GM03348 (cell line): ENCODE measurements at places on chromosomes 16 and 17.

GRCh38 chr17:59607061-59607460 lies 12.6 kb upstream of the CLTC start:
- DNase-seq: no peak

DNA sequence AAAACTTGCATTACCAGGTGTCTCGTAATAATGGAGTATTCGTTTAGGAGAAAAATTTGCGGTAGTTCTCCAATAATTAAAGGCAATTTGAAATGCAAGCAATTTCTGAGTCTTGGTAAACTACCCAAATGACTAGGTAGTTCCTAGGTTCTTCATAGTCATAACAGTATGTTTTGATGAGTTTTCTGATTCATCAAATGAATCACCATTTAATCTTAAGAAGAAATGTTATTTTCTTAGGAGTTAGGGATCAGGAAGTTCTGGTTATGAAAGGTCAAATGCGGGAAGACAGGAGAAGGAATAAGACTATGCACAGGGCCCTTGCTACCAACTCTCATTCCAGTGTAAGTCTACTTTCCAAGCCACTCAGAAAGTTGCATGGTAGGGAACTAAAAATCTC lies 221.5 kb upstream of the SOX9 start:
- no peak for DNase-seq

DNA sequence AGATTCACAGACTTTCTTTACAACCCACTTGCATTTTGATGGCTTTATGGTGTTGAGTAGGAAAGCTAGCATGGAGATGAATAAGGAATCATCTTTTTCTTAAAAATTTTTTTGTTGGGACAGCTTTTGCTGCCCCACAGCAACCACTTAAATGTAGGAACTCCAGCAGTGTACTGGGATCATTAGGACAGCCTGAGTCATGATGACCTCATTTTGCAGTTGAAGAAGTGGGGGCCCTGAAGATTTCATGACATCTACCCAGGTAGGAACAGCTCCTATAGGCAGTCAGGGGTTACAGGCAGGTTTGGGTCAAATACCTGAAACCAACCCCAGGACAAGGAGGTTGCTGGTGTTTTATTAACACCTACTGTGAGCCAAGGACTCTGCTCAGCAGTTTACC lies 2.1 kb downstream of the METTL22 start:
- DNase-seq: peak; percentile 23

DNA sequence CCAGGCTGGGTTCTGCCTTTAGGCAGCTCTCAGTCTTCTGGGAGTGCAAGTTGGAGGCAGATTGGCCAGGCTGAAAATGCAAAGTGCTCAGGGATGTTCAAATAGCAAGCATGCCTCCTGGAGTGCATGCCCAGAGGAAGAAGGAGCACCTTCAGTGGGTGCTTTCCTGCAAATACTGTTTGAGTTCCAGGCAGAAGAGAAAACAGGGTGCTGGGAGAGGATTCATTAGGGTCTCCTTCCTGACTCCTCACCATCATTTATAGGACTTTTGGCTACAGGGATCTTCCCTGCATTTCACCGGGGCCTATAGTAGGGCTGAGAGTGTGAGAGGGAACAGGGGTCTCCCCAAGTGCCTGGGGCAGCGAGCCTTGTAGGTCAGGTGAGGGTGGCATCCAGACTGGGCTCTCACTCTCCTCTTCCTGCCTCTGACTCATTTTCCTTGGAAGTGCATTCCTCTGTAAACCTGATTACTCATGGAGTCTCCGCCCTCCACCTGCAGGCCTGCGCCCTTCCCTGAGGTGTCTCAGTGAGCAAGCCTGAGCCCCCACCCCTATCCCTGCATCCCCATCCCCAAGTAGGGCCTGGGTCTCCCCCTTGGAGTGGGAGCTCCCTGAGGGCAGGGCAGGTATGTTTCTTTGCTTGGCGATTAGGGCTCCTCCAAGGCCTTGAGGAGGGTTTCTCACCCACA lies 17.1 kb upstream of the TNS4 start:
- DNase-seq: no peak

GRCh38 chr17:40551091-40551878 lies 14.0 kb downstream of the CCR7 start:
- peak; percentile 89 for DNase-seq

DNA sequence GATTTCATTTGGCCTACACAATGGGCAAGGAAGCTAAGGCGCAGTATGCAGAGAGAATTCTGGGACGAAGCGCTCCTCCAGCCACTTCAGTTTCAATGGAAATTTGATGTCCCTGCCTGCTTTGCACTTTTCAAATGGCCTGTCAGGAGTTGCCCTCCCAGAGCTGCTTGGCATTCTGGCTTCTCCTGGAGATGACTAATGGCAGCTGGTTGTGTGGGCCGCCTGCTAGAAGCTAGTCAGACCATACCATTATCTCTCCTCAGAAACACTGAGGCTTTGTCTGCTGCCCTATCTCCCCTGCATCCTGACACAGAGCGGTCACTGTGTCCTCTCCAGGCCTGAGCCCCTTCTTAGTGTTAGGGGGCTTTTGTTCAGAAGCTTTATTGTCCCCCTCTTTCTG lies 180.1 kb downstream of the SPECC1 start:
- no peak for DNase-seq

- DNase-seq: no peak
Measured at GRCh38 chr16:5073279-5073629, 1.6 kb downstream of the ALG1 start.

GRCh38 chr17:77796176-77796860 lies 162.2 kb upstream of the TNRC6C start:
- DNase-seq: peak; percentile 87

- no peak for DNase-seq
Measured at GRCh38 chr16:30694926-30695693, 3.9 kb upstream of the SRCAP start.

- peak; percentile 27 for DNase-seq
Measured at GRCh38 chr16:50154420-50154950, 1.4 kb downstream of the TENT4B start.

DNA sequence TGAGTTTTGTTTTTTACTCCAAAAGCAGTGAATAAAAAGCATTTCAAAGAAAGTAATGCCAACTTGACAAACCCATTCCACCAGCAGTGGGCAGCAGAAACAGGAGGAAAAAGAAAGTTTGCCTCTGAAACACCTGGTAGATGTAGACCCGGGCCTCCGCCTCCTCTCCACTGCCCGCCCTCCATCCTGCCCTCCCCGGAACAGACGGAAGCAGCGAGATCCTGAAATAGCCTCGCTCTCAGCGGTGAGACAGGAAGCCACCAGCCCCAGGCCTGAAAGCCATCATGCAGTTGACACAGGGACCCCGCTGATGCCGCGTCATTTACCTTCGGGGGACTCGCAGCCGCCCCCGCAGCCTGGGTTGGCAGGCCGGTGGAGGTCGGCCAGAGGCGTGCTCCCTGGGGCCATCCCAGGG lies 67.8 kb downstream of the C16orf78 start:
- no peak for DNase-seq

- DNase-seq: no peak
Measured at GRCh38 chr16:85289760-85290625, 177.7 kb upstream of the CIBAR2 start.

DNA sequence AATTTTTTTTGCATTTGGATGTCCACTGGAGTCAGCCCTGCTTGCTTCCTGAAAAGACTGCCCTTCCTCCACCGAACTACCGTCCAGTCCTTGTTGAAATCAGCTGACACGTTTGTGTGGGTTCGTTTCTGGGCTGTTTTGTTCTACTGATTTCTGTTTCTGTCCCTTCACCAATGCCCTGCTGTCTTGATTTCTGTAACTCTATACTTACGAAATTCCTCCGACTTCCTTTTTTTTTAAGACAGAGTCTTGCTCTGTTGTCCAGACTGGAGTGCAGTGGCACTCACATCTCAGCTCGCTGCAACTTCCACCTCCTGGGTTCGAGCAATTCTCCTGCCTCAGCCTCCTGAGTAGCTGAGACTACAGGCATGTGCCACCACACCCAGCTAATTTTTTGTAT lies 8.4 kb upstream of the GAA start:
- no peak for DNase-seq

DNA sequence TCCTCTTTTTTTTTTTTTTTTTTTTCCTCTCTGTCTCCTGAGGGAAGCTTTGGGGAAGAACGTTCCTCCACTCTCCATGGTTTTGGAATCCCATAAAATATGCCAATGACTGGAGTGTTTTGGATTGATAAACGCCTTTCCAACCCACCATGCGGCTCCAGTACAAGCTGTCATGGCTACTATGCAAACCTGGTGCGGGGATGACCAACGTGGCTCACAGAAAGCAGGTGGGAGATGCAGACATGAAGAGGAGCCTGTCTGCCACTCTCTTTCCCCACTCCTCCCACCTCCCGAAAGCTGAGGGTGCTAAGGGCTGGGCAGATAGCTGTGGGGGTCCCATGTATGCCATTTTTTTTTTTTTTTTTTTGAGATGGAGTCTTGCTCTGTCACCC lies 69.9 kb upstream of the SEC14L1 start:
- DNase-seq: no peak

- DNase-seq: peak; percentile 69
Measured at GRCh38 chr17:64216000-64216337, 47.1 kb downstream of the TEX2 start.

GRCh38 chr17:59401274-59401673 lies 69.8 kb downstream of the YPEL2 start:
- DNase-seq: no peak

- DNase-seq: peak; percentile 55
Measured at GRCh38 chr17:13353590-13353989, 248.1 kb downstream of the HS3ST3A1 start.

GRCh38 chr16:52578007-52578828 lies 31.3 kb upstream of the TOX3 start:
- DNase-seq: no peak

- DNase-seq: no peak
Measured at GRCh38 chr17:80346498-80347275, 68.3 kb upstream of the ENDOV start.

DNA sequence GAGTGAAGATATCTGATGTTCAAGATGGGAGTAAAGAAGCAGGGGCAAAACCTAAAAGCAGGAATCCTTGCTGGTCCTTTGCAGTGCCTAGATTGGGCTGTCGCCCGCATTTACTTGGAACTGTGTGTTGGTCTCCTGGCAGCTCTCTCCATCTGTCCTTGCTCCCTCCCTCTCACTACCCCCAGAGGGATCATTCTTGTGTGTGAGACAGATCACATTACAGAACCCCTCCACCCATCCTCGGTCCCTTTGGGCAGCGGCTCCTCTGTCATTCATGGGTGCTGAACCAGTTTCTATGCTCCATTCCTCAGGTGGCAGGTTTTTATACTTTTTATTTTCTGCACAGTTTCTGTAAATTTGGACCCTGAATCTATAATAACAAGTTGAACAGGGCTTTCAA lies 99.4 kb upstream of the MYOCD start:
- DNase-seq: no peak

DNA sequence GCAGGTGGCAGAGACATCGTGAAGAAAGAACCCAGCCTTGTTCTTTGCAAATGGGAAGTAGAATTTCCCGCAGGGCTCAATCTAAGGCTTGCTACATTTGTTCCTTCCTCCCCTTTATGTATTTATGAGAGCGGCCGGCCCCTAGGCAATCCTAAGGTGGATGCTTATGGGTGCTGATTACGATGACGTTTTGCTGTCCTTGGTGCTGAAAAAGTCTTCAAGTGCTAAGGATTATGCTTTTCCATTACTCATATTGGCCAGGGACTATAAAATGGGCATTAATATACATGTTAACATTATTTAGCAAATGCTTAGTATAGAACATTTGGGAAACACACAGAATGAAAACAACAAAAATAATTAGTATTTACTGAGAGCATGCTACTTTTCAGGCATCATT lies 313.3 kb upstream of the XYLT1 start:
- DNase-seq: peak; percentile 28

DNA sequence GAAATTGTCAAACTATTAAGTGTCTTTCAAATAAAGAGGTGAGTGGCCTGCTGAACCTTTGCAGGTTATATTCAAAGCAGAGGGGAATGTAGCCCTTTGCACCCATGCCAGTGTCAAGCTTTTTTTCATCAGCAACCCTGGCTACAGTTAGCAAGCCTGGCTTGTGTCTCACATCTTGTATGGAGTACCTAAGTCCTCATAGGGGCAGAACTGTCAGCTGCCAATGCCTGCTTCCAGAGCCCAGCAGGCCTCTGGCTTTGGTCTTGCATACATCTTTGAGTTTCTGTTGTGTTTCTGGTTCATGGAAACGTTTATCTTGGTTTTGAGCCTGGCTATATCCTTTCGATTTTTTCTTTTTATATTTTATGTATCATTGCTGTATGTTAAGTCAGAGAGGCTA lies 26.8 kb downstream of the REXO5 start:
- DNase-seq: no peak

DNA sequence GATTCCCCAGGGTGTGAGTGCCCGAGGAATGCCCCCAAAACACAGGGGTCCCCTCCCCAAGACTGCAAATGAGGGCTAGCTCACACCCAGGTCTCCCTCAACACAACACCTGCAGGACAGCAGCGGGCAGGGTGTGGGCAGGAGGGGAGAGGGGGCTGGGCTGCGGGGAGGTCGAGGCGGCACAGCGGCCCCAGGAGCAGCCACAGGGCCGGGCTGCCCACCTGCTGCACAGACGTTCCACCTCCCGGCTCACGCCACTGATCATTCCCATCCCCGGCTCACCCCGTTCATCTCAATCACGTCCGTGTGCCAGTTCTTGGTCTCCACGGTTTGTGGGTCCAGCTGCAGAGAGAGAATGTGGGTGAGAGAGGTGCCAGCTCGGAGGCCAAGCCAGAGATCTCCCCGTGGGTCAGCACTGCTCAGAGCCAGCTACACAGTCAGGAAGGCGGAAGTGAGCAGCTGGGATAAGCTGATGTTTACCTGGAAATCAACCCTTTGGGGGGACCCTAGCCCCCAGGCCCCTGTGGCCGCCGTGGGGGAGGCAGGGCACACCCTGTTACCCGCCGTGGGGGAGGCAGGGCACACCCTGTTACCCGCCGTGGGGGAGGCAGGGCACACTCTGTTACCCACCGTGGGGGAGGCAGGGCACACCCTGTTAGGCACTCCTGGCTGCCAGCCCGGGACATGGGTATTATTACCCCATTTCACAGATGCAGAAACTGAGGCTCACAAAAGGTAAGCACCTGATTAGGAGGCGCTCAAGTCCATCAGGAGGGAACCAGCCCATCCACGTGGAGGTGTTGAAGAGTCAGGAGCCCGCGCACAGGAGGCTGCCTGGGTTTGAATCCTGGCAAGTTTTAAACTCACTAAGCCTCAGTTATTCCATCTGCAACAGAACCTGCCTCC lies 16.1 kb downstream of the TIMM22 start:
- DNase-seq: no peak
